NCI-H1930 (cell line): ENCODE measurements at places on chromosomes 7 and 10.

DNA sequence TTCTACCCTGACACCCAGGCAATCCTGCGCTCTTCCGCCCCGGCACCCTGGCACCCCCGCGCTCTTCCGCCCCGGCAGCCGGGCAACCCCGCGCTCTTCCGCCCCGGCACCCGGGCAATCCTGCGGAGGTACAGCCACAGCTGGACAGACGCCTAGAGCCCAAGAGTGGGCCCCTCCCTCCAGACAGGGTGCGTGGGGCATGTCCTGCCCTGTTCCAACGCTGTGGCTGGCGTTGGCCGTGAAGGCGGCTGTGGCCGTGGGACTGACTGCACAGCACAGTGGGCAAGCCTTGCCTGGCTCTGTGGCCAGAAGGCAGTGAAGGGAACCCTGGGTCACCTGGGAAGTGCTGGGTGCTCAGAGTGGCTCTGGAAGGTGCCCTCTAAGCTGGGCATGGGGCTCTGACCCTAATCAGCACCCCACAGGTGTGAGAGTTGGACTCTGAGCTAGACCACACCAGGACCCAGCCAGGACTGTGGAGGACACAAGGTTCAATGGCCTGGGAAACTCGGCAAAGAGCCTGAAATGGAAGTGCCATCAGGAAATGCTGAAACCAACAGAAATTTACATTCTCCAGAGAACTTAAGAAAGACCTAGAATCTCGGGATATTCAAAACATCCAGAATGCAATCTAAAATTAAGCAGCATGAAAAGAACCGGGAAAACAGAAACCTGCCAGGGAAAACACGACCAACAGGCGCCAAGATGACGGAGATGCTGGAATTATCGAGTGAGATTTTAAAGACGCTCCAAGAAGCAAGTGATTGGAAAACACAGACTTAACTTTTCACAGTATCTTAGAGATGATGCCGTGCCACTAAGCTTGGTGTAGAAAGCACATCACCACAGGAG is 253.6 kb downstream of the ELFN1 start:
- DNase-seq = no peak

GRCh38 chr7:106001886-106002285 is 38.8 kb downstream of the CDHR3 start:
- no peak for DNase-seq

GRCh38 chr10:17003651-17004286 is 125.8 kb downstream of the CUBN start:
- no peak for DNase-seq

DNA sequence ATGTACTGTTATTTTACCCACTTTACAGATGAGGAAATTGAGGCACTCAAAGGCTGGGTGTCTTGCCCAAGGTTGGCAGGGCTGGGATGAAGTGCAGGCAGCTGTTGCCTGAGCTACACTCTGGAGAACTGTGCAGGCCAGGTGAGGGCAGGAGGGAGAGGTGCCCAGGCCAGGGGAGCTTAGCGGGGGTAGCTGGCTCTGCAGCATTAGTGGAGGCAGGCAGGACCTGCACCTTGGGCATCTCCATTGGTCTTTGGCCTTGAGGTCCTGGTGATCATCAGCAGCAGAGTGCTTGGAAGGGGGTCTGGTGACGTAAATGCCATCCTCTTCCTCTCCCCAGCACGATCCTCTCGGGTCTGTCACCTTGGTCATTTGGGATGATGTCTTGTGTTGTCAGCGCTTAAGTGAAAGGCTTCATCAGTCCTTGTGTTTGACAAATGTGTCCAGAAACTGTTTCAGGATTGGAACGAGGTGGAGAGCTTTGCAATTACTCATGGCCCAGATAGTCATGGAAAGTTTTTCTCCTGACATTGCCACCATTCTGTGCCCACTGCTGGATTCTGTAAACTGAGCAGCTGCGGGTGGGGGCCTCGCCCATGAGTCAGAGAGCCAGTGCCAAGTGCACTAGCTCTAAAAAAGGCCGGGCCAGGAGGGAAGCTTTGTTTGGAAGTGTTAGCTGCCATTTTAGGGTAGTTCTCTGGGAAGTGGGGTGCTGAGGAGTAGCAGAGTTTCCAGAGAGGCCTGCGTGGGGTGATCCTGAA is 47.6 kb downstream of the TSPAN15 start:
- DNase-seq = no peak

DNA sequence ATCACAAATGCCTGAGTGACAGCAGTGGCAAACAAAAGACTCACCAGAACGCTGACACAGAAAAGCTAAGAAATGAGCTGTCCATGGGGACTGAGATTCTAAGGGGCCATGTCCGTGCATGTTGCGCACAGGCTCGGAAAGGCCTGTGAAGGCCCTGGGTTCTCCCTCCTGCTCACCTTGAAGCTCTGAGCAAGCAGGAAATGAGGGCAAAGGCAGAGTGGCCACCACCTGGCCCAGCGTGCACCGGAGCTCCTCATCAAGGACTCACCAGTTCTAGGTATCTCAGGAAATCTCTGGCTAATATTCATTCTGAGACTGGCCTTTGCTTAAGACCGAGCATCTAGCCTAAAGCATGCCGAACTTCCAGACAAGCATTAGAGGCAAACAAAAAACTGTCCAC is 52.7 kb downstream of the MAD1L1 start:
- no peak for DNase-seq

DNA sequence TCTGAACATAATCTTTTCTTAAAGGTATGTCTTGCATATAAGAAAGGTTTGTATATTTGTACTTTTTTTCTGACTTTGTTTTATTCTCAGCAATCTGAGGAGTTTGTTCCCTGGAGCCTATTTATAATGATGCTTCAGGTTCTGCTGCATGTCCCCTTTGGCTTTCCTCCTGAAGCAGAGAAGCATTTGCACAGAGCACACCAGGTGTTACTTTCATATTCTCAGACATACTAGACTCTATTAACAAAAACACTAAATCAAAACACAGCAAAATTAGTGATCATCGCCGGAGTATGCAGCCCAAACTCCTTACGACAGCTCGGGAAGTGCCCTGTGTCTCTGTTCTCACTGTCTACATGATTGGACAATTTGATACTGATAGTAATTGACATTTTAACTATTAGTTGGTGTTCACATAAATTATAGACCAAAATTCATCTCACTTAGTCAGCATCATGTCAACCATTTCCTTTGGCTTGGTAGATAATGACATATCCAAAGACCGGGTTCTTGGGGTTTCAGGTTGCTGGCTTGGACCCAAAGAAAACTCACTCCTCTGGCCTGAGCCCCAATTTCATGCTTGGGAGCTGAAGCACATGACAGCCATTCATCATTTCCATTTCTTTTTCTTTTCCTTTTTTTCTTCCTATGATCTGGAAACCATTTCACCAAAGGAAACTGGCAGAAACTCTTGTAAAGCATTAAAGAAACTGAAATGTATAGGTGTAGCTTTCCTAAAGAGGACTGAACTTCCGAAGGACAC is 400.1 kb upstream of the NRP1 start:
- DNase-seq = no peak

DNA sequence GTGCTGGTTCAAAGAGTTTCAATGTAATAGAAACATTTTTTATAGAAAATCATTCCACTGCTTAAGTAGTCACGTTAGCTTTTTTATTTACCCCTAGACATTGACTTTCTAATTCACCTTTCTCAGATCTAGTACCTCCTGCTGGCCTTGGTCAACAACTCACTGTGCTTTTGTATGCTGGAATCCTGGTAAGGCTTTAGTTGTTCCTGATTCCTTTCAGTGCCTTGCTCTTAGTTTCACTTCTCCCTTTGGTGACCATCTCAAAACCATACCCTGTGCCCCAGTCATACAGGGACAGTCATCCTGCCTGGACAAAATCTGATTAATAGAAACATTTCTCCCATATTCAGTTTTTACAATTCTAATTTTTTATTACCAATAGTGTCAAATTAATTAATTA is 130.2 kb downstream of the GPR37 start:
- DNase-seq = no peak

- DNase-seq = no peak
These were observed 325.4 kb upstream of the SEMA3C start for GRCh38 chr7:81244224-81244623.

- DNase-seq = no peak
These were observed 90.7 kb downstream of the CABCOCO1 start for GRCh38 chr10:61753453-61753852.

- DNase-seq = no peak
These were observed 85.3 kb downstream of the FAM241B start for GRCh38 chr10:69715156-69715898.

DNA sequence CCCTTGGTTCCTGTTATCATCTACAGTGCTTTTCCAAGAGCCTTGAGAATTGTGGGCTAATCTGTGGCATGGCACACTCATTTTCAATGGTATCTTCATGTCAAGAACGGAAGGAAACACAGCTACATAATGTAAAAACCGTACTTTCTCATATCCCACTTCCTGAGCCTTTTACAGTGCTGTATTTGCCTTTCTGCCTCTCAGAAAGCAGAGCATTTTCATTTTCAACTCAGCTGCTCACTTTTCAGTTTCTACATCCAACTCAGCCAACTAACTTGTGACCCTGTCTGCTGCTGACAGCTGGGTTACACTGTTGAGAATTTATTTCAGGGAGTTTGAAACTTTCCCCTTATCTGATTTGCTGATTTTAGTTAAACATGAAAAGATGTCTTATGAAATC is 875.8 kb upstream of the KCND2 start:
- no peak for DNase-seq

DNA sequence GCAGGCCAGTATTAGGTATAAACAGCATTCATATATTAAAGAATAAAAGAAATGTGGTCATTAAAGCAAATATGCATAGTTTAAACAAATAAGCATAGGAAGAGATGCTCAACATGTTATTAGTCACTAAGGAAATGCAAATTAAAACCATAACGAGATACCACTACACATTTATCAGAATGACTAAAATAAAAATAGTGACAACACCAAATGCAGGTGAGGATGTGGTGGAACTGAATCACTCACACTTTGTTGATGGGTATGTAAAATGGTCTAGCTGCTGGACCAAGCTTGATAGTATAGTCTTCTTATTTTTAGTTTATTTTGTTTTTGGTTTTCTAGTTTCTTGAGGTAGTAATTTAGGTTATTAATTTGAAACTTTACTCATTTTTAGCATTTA is 242.9 kb downstream of the HGF start:
- DNase-seq = no peak
